BE2C (cell line): ENCODE measurements at places on chromosomes 1 and 21.

DNA sequence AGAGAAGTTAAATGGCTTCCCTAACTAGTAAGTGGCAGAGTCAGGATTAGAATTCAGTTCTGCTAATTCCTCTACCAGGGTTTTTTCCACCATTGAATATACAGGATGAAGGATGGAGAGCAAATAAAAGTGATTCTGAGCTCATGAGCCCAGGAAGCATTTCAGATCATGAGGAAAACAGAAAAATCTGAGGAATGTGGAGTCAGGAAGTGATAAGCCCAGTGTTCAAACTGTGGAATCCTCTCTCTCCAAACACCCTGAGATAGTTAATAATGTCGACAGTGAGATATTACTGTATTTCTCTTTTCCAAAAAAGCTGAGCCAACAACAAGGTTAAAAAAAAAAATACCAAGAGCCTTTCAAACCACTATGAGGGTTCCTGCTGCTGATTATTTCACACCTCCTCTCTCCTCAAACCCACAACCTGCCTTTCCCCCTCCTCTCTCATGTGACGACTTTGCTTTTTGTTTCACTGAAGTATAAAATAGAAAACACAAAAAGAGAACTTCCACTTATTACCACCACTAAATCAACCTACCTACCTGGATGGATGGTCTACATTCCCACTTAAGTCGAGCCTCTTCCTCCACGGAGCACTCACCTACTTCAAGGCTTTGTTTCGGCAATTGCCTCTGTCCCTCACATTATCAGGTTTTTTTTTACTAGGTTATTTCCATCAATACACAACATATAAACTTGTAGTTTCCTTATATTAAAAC lies 8.9 kb downstream of the SLAMF1 start:
- DNase-seq = no peak

DNA sequence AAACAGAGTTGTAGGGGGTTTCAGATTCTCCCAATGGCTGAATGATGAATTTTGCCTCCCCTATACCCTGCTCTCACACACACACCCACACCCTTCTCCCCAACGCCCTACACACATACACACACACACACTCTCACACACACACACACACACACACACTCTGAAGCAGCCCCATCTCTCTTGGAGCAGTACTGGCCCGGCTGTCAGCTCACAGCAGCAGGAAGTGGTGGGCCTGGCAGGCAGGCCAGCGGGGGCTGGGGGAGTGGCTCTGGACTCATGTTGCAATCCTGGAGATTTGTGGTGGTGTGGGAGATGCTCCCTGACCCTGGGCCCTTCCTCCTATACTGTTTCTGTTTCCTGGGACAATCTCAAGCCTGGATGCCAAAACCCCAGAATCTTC lies 2.2 kb downstream of the IKBKE start:
- no peak for DNase-seq

DNA sequence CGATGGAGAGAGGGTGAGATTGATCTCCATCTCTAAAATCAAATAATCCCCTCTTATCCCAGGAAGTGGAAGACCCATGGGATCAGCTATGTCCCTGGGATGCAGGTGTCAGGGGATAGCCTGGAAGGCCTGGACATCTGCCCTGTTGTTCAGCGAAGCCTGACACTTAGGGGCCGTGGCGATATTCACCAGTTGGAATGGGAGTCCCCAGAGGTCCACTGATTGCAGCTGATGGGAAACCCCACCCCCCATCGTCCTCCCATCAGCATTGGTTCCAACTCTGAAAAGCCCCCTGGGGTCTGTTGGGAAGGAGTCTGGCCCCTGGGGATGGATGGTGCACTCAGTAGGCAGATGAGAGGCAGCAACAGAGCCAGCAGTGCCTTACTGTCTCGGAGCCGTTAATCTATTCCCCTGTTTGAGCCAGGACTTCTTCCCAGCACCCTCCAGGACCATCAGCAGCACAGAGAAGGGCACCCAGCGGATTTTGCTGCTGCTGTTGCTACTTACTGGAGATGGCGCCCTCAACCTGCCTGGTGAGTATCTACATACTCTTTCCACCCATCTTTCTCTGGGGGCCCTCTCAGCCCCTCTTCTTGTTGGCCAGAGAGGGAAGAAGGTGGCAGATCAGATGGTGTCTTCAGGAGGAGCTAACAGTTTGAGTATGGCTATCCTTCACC lies 13.4 kb downstream of the CATSPER4 start:
- peak; percentile 45 for DNase-seq

DNA sequence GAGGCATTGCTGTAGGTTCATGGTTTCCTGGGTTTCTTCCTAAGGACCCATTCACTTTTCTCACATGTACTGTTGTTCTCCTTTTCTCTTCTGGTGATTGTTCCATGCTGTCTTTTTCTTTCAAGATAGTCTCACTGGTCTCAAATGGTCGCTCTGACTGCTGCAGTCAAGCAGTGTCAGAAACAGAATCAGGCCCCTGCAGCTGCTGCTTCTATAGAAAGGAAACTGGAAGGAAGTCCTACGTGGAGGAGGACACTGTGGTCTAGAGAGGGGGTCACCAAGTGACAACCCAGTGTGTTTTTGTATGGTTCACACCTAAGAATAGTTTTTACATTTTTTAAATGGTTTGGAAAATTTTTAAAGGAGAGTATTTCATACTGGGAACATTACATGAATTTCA lies 2.4 kb downstream of the NECAP2 start:
- no peak for DNase-seq

DNA sequence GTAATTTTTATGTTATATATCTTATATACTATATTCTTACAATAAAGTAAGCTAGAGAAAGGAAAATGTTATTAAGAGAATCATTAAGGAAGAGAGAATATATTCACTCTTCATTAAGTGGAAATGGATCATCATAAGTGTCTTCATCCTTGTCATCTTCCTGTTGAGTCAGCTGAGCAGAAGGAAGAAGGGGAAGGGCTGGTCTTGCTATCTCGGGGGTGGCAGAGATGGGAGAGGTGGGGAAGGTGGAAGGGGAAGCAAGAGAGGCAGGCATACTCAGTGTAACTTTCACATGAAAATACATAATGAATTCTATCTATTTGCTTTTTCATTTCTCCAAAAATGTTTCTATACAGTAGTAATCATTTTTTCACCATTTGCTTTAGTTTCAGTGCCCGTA lies 5.1 kb downstream of the DNASE2B start:
- DNase-seq = no peak

GRCh38 chr1:45007311-45007710 lies 3.8 kb downstream of the HECTD3 start:
- no peak for DNase-seq

- DNase-seq = peak; percentile 70
Measured at GRCh38 chr1:234326497-234327366, 46.5 kb upstream of the COA6 start.

DNA sequence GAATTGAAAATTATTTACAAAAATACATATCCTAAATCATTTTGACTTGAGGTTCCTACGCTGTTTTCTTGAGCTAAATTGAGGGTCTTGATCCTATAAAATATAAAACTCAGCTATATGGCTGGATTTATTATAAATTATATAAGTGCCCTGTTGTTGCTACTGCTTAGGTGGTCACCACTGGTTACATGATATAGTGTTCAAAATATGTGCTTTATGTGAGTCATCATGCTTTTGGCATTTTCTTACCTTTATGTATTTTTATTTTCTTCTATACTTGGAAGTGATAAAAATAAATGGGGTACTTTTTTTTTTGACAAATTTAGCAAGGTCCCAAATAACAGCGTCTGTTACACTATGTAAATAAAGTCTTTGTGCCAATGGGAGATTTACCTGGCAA lies 31.1 kb upstream of the PTPRC start:
- no peak for DNase-seq

DNA sequence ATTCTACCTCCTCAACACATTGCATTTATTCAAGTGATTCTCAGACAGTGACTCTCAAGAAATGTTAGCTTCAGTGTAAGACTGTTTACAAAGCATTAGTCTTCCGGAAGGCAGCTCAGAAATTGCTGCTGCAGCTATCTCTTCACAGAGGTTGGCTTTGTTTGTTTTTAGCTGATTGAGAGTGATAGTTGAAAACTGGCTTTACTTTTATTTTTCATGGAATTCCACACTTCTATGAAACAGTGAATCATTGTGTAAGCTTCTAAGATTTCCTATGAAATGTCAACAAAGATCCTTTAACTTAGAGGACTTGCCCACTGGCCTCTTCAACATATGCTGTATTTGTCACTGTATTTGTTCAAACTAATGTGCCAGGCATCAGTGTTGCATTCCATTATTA lies 121.3 kb downstream of the TNNI3K start:
- no peak for DNase-seq

- peak; percentile 46 for DNase-seq
Measured at GRCh38 chr1:38050397-38051078, 3.9 kb upstream of the POU3F1 start.

DNA sequence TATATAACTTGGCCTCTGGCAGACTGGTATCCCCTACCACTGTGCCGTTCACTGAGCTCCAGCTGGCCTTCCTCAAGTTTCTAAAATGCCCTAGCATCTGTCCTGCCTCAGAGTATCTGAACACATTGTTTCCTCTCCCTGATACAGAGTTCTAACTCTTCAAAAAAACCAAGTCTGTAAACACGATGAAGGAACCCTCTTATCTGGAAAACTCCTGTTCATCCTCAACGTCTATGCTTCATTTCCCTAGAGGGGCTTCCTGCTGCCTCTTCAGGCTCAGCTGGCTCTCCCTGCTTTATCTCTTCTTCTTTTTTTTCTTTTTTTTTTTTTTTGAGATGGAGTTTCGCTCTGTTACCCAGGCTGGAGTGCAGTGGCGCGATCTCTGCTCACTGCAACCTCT lies 5.6 kb downstream of the BSDC1 start:
- DNase-seq = no peak

- DNase-seq = no peak
Measured at GRCh38 chr21:42319851-42320572, 4.8 kb upstream of the TFF3 start.

DNA sequence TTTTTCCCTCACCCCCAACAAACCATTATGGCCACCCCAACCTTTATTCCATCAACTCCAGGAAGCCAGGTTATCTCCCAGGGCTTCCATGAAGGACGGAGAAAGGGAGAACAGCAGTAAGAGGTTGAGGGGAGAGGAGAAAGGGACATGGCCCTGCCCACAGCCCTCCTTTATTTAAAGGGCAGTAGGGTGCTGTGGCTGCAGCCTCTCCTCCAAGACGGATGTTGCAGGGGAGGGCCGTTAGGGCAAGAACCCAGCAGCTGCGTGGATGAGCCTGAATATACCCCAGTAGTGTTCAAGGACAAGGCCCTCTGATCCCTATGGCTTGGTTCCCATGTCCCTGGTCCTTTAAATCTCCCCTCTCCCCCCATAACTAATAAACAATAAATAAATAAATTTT lies 5.9 kb downstream of the RXFP4 start:
- DNase-seq = no peak

DNA sequence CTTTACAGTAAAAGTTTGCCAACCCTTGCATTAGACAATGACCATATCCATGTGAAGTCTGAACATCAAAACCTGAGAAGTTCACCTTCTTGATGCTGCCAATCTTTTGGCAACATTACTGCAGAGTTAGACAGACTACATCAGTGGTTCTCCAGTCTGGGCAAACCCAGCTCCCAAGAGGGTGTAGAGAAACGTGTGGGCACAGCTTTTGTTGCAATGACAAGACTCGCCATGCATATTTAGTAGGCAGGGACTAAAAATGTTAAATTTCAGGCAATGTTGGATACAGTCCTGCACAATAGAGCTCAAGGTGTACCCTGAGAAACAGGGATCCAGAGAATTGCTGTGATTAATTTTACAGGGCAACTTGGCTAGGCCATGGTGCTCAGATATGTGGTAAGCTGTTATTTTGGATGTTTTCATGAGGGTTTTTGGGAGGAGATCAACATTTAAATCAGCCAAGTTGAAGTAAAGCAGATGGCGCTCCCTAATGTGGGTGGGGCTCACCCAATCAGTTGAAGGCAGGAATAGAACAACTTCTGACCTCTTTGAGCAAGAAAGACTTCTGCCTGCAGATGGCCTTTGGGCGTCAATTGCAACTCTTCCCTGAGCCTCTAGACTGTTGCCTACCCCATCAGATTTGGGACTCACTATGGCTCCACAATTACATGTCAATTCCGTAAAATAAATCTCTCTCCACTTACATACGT lies 37.6 kb upstream of the CLDN14 start:
- no peak for DNase-seq

DNA sequence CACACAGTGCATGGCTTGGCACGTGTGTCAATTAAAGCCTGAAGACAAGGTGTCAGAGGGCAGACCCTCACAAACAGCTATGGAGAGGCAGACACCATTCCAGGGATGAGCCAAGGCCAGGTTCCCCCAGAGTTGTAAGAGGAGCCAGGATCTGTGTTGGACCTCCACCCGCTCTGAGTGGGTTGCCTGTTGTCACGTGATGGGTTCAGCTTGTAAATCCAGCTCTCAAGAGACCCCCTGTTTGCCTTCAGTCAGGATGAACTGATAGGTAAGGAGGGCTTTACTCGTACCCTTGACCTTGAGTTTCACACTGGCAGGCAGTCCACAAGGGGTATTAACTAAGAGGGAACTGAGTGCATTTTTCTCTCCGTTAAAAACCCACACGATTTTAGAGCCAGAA lies 27.7 kb upstream of the KCND3 start:
- DNase-seq = no peak

DNA sequence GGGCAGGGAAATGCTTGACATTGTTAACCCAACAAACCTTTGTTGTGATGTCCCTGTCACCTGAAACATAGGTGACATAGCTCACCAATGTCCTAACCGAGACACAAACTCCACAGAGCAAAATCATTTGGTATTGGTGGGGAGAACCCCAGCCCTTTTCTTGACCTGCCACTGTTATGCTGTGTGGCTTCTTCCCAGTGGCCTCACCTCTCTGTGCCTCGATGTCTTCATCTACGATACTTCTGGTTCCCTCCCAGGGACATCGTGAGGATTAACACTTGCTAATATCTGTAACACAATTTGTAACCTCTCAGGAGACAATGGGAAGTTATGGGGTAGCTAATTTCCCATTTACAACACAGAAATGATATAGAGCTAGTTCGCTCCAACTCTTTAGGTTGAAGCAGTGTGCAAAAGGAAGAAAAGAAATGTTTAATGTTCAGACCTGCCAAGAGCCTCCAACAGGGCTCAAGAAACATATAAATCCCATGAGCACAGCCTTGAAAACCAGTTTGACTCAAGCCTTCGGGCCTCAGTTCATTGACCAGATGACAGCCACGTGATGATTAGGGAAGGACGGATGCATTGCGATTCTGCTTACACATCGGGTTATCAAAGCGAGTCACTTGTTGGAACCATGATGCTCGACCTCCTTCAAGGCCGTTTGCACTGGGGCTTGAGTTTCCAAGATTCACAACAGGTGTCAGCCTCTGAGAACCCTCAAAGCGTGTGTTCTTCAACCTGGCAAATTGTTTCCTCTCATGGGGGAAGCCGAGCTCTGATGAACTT lies 37.8 kb upstream of the TMEM51 start:
- no peak for DNase-seq

- no peak for DNase-seq
Measured at GRCh38 chr1:85275701-85276214, 674 bp downstream of the BCL10 start.

GRCh38 chr1:39528082-39528481 lies 36.6 kb downstream of the BMP8A start:
- DNase-seq = no peak
